ENCODE measurements at places on chromosomes 1 and 21.
A peak's percentile ranks its signal among the peaks of the same experiment; 100 is the strongest.

- DNase-seq, result no peak
Observed at GRCh38 chr1:208180421-208180820, 63.8 kb downstream of the PLXNA2 start.

GRCh38 chr1:190049314-190049713 lies 428.4 kb downstream of the BRINP3 start:
- DNase-seq, result no peak

DNA sequence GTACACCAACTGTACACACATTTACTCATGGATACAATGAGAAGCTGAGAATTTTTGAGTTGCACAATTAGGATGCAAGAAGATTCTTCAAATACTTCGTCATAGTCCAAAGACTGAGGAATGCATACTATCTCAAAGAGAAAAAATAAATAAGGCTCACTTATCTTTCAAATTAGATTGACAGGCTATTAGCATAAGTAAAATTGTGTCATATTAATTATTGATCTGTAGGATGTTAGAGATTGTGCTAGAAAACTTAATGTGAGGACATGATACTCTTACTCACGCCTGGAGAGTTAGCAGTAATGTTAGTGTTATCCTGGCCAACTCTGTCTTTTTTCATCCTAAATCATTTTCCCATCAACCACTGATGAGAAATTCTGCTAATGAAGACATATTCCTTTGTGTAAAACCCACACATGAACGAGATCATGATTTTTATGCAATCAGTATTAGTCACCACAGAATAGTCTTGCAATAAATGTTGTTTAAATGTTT lies 659.0 kb downstream of the LTN1 start:
- peak; percentile 52 for DNase-seq

- DNase-seq, result no peak
Observed at GRCh38 chr1:221794935-221795334, 53.0 kb upstream of the DUSP10 start.

DNA sequence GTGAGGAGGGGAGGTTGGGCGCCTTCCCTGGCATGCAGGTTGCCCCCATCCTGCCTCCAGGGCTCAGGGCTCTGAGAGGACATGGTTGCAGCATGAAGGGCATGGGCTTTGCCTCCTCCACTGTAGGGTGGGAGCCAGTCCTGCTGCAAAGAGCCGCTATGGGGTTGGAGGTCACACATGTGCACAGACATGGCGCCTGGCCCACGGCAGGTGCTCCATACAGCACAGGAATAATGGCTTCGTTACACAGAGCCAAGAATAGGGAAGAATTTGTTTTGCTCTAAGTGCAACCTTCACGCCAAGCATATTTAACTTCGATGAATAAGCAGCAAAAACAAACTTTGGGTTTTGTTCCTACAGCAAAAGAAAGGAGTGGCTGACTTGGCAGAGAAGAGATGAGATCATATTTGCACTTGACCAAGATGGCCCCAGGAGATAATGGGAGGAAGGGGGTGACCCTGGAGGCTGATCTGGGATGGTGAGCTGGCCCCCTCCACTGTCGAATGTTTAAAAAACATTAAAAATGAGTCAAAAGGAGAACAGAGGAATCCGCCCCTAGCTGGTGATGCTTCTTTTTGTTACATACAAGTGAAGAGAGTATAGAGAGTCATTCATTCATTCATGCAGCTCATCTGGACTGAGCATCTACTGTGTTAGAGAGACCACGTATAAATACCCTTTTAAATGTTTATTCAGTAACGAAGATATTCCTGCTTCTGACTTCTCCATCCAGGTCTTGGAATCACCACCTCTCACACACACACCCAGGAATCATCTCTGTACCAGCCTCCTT lies 12.4 kb upstream of the C2CD2 start:
- no peak for DNase-seq

All from trophoblast cell (in vitro differentiated cells and primary cell).